ENCODE measurements at places on chromosomes 2 and 18.

DNA sequence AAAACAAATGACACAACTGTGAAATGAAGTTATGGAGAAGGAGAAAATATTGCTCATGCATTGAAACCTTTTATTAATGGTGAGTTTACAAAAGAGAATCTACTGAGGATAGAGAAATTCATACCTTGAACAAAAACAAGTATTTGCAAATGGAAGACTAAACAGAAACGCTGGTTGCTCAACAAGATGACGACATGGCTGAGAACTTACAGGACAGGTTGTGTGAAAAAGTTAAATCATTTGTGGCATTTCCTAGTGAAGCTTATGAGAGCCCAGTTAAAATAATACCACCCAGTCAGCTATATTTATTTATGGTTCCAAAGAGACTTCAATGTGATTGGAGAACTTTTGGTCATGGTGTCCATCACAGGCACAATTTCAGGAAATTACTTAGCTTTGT, 148.6 kb upstream of the PKDCC start:
- DNase-seq: no peak

DNA sequence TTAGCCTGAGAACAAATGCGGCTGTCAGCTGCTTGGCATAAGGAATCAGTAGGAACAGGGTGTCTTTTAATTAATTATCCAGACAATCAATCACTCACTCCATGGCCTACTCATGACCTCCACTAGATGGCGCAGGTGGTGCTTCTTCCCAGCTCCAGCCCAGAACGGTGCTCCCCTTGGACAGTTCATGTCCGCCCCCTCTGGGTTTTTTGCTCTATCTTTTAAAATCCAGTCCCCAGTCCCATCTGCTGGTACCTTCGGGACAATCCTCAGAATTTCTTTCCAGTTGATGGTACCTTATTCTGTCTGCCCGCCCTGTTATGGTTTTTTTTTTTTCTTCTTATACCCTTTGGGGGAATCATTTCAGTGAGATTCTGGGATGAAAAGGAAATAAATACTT, 99.8 kb downstream of the CACNB4 start:
- peak; percentile 20 for DNase-seq

- no peak for DNase-seq
Observed at GRCh38 chr2:23542230-23542789, 157.3 kb downstream of the KLHL29 start.

DNA sequence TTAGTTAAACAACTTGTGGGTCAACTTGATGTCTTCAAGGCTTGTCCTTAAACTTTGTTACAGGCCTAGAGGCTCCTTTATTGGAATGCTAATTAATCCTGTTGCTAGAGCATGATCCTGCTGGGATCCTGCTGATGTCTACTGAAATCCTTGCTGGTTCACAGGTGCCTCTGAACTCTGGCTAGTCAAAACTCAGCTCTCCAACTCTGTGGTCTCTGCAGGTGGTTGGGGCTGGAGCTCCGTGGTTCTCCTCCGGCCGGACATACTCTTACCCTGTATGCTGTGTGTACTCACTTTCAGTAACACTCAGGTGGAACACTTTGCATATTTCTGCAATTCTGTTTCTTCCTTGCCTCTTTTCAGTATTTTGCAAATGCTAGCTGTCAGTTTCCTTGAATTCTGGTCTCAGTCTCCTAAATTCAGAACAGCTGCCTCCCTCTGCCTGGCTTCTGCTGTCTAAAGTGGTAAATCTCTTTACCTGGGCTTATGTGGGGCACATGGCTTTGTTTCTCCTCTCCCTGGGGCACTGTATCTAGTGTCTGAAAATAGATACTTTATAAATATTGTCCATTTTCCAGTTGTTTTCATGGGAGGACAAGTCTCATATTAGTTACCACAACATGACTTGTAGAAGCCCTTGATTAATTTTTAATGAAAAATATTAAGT, 113.0 kb downstream of the ATP9B start:
- DNase-seq: no peak

- DNase-seq: no peak
Observed at GRCh38 chr2:208872591-208872990, 466.0 kb downstream of the PTH2R start.

- no peak for DNase-seq
Observed at GRCh38 chr18:40210696-40211095, 1744.3 kb upstream of the PIK3C3 start.

- DNase-seq: no peak
Observed at GRCh38 chr18:55237660-55238059, 278.4 kb upstream of the CCDC68 start.
